Astrocyte of the spinal cord (primary cell): ENCODE measurements at places on chromosomes 6 and 20.

- DNase-seq, result no peak
Observed at GRCh38 chr6:105263685-105264610, 84.1 kb upstream of the POPDC3 start.

DNA sequence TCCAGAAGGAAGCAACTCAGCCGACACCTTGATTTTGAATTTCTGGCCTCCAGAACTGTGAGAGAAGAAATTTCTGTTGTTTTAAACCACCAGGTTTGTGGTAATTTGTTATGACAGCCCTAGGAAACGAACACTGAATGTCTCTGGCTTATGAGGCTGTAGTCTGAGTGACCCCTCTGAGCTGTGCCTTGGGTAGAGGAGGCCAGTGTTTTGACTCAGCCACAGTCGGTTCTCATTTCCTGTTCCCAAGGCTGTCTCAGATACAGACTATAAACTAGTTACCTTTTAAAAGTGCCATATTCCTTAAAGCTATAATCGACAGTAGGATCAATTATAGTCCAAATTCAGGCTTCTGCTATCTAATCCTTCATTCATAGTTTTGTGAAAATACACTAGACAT, 391.2 kb upstream of the MAP3K7 start:
- DNase-seq, result no peak

DNA sequence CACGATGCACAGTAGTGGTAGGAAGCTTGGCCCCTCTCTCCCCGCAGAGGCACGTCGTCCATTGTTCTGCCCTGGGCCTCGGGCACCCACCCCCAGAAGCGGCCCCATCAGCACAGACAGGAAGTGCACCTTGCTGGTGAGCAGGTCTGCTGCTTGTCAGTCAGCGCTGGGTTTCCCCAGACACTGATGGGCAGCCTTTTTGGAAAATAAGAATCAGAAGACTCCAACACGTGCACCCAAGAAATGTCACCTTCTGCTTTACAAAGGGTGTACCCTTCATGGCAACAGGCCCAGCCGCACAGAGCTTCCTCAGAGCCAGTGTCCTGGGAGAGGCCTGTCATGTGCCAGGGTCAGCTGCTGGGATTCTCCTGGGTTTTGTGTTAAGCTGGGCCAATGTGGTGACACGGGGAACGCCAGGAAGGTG, 34.7 kb upstream of the IRF4 start:
- DNase-seq, result no peak

DNA sequence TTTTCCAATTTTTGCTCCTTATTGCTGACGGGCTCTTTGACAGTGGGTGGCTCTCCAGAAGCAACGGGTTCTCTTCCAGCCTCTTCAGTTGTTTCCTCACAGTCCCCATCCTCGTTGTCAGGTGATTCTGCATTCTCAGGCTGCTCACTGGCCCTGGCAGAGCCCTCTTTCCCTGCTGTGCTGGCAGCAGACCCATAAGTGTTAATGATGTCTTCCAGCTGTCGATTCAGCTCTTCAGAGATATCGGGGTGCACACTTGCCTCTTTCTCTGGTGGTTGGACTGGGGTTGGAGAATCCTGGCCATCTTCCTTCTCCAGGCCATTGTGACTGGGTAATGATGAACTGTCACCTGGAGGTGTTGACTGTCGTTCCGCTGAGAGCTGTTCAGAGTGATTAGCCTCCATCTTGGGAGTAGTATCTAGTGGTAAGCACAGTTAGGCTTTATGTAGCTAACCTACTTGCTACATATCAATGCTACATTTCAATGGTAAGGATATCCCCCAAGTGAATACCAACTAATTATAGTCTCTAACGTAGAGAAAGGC, 3.2 kb downstream of the TXLNB start:
- DNase-seq, result no peak

GRCh38 chr6:111486921-111487320, 3.9 kb upstream of the REV3L start:
- no peak for DNase-seq

DNA sequence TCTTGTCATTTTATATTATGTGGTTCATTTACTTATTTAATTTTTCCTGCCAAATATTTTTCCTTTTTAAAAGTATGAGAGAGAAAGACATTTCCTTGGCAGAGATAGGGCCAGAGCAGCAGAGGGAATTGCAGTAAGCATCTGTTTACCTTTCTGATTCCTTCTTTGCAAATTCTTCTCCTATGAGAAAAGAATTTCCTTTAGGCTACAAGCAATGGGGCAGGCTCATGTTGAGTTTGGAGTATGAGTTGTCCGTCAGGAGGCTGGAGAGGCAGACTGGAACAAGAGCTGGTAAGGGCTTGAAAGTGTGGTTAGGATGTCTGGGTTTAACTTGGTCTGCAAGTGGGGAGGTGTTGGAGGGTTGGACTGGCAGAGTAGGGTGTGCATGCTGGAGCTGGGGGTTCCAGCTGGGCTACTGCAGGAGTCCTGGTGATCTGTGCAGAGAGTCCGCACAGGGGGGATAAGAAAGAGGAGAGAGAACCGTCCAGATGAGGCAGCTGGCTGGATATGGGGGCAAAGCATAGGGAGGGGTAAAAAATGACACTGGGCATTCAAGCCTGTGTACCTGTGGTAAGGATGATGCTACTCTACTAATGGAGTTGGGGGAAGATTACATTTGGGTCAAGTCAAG, 19.7 kb downstream of the TIAM2 start:
- DNase-seq, result peak; percentile 68

GRCh38 chr6:137787016-137787415, 80.0 kb upstream of the TNFAIP3 start:
- DNase-seq, result no peak

GRCh38 chr20:57190536-57191264, 75.7 kb downstream of the BMP7 start:
- no peak for DNase-seq

DNA sequence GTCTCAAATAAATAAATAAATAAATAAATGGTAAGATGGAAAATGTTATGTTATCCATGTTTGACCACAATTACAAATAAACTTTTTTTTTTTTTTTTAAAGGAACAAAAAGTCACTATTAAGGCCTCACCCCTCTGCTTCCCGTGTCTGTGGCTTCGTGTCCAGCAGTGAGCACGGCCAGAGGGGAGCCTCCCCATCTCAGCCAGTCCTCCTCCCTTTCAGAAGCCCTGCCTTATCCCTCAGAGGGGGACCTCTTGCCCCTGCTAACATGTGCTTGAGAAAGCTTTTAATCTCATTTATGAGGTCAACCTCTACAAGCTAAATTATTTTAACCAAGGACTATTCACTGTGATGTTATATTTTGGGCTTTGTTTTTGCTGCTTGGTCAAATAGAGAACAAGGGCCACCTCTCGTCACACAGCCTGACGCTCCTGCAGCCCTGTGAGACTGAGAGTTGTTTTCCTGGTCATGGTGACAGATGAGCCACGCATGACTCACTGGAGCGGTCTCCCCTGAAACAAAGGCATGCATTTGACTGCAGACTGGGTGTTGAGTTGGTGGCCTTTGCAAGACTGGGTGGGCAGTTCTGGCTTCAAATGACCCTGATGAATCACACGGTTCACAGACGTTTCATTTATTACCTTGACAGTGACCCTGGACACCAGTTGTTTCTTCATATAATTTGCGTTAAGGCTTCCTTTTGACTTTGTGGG, 131.8 kb downstream of the TIAM2 start:
- DNase-seq, result peak; percentile 86

GRCh38 chr20:8912096-8912495, 156.8 kb upstream of the PLCB4 start:
- DNase-seq, result no peak

DNA sequence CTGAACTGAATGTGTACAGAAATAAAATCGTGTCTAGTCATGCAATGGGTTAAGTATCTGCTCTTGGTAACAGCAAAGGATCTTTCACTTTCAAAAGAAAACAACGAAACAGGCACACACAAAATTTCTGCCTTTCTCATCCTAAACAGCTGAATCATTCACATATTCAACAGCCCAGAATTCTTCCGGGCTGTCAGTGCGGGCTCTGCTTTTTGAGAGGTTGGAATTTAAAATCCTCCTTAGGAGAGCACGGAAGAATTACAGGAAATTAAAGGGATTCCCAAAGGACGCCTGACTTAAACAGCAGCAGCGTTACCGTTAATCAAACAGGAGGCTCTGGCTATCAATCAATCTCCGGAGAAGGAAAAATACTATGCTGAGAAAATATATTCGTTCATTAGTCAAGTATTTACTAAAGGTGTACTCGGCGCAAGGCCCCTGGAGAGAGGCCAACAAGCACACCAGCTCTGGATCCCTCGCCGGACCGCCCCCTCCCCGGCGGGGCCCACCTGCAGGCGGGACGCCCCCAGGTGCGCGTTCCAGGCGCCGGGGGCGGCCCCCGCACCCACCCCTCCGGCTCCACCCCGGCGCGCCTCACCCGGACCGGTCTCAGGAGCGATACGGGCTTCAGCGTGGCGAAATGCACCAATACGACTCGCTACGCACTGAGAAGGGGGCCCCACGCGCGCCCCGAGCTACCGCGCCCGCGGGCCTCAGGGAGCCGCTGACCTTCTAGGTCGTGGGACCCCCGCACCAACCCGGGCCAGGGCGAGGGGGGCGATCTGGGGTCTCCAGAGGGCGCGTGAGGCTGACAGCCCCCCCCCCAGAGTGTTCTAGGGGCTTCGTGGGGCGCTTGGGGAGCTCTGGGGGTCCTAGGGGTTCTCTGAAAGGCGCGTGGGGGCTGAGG, 1.0 kb downstream of the NAPB start:
- peak; percentile 62 for DNase-seq

DNA sequence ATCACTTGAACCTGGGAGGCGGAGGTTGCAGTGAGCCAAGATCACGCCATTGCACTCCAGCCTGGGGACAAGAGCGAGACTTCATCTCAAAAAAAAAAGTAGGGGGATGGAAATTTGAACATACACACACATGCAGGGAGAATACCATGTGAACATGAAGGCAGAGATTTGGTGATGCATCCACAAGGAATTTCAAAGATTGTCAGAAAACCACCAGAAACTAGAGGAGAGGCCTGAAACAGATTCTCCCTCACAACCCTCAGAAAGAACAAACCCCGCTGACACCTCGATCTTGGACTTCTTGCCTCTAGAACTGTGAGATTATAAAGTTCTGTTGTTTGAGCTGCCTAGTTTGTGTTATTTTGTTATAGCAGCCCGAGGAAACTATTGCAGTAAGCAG, 125.5 kb downstream of the GPX5 start:
- DNase-seq, result no peak

DNA sequence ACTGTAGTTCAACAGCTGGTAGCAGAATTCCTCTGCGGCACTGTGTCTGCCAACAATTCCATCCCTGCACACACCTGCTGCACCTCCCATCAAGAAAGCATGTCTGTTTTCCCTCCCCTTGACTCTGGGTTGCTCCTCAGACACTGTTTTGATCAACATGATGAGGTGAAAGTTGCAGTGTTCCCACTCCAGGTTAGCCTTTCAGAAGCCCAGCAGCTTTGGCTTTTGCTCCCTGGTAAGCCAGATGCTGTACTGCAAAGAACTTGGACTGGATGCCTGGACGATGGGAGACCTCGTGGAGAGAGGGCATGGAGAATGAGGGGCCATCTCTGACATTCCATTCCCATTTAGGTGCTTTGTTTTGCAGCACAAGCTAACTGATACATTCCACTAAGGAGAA, 79.1 kb upstream of the MAFB start:
- DNase-seq, result no peak

DNA sequence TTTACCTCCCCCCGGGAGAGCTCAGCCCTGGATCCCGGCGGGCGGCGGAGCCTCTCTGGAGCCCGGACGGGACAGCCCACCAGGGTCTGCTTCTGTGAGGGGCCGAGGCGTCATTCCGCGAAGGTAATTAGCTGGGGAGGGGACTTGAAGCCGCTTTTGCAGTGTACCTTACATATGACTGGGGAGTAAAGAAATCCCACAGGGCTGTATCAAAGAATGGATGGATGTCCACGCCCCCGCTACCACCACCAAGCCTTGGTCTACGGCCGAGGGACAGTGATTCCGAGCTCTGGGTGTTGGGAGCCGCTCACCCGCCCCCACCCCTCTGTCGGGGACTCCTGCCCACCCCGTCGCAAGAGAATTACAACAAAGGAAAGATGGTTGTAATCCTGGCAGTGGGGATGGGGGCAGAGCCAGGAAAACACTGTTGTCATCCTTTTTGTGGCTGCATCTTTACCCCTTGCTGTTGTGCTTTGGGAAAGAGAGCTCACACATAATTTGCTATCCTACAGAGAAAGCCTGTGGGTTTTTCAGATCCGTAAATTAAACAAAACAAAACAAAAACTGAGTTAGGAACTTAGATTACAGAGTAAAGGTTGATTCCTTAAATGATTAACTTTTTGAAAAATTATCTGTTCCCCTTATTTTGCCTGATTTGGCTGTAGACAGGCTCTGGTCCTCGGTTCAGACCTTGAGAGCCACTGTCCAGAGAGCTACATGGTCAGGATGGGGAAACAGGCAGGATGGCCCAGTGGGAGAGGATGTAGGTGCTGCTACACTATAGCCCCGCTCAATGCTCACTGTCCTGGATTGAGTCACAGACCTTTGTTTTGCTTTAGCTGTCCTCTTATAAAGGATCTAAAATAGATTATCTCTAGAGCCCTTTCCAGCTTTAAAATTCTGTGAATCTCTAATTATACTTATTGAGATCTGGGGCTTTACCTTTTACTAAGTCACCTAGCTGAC, 997 bp upstream of the FBXO30 start:
- DNase-seq, result peak; percentile 36
